Adrenal gland (tissue), 19 donors: ENCODE measurements at places on chromosomes 7 and 10. TPM values are rescaled to one million over a fixed set of nuclear protein-coding genes. Genes with fewer than 3 reads are reported as not detected.

CALML3 gene
- not detected for polyA plus RNA-seq

MRM2 gene
- 17.4 TPM for polyA plus RNA-seq

GPR85 gene
- polyA plus RNA-seq = 1.1 TPM

ABCB4 gene
- 28.6 TPM for polyA plus RNA-seq

CYP3A5 gene
- 80.0 TPM for polyA plus RNA-seq
